ENCODE measurements at places on chromosomes 12 and 14.
A peak's percentile ranks its signal among the peaks of the same experiment; 100 is the strongest.

DNA sequence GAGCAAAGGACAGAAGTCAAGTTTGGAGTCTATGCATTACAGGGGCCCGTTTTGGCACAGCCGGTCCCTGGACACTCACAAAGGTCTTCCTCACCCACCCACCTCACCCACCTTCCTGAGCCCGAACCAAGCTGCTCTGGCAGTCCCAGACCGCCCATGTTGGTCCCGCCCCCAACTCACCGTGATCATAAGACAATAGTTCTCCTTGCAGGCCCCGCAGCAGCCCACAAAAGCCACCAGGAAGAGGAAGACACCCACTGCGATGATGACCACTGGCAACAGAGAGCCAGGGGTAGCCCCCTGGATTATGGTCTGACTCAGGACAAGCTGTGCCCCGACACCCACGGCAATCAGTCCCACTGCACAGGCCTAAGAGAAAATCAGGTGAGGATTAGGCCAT is 1.8 kb downstream of the CD63 start:
- no peak for DNase-seq

GRCh38 chr12:38151991-38152700 is 164.4 kb upstream of the ALG10B start:
- DNase-seq: no peak

GRCh38 chr12:44380861-44381260 is 495.3 kb downstream of the NELL2 start:
- DNase-seq: no peak

DNA sequence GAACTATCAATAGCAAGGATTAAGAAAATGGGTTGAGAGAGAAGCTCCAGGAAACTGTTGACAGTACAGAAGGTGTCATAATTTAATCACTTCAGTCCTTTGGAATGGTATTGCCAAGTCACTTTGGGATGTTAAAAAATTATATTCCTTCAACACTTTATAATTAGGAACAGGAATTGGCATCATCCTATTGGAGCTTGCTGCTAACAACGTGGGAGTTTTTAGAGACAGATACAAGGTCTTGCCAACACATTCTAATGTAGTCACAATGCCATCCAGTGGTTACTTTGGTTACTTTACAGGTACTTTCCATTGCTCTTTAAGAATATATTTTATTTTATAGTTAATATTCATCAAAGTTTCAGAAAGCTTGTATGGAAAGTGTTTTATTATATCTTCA is 310.1 kb downstream of the SYT1 start:
- DNase-seq: no peak

DNA sequence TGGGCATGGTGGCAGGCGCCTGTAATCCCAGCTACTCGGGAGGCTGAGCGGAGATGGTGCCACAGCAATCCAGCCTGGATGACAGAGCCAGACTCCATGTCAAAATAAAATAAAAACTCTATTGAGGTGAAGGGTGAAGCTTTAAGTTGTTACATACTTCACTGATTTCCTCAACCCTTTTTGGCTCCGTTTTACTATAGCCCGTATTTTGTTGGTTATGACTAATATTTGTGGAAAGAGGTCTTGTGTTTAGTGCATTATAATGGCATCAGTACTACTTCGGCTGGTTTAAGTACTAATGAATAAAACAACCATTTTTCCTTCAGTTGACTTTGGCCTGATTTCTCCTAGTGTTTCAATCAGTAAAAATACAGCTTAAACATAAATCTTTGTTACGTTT is 27.0 kb upstream of the SLC2A14 start:
- DNase-seq: no peak

- no peak for DNase-seq
These were observed 356.4 kb upstream of the DDHD1 start for GRCh38 chr14:53509276-53510244.

DNA sequence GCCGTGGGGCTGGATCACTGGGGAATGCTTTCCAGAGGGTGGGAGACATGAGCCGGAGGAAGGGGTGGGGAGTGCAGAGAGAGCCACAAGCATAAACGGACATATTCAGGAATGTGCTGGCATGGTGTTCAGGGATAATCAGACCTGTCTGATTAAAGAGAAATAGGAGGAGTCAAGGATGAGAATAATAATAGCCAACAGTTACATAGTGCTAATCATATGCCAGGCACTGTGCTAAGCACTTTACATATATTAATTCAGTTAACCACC is 43.7 kb downstream of the LTBP2 start:
- no peak for DNase-seq

- DNase-seq: no peak
These were observed 1554.5 kb upstream of the FLRT2 start for GRCh38 chr14:83975435-83975834.

DNA sequence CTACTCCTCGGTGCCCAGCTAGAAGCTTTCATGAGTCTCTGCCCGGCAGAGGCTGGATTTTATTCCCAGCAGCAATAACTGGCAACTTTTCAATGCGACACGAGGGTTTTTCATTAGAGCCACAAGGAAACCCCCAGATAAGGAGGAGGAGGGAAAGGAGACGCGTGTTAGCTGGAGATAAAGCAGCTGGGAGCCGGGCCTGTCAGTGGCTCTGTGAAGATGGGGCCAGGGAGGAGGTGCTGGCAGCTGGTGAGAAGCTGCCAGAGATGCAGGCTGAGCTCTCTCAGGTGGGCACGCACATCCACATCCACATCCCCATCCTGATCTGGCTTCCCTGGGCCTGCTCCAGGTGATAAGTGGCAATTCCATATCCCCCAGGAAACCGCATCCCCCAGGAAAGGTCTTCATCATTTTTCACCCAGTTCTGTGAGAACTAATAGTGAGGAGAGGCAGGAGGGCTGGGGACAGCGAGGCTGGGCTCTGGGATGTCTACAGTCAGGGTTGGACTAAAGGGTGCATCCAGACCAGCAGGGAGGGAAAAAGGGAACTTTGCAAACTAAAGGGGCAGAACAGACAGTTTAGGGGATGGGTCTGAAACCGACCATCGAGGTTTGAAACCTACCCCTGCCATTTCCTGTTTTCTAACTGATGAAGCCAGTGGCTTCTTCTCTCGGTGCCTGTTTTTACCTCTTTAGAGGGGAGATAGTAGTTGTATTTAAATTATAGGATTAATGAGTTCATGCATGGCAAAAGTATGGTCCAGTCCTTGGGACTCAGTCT is 413.2 kb downstream of the DPF3 start:
- DNase-seq: no peak

- no peak for DNase-seq
These were observed 50.9 kb downstream of the SLC4A8 start for GRCh38 chr12:51475543-51475942.

- DNase-seq: no peak
These were observed 3.1 kb upstream of the LMO3 start for GRCh38 chr12:16608946-16609539.

GRCh38 chr12:55072083-55072482 is 52.3 kb downstream of the NEUROD4 start:
- peak; percentile 66 for DNase-seq

- no peak for DNase-seq
These were observed 145.5 kb upstream of the IGF1 start for GRCh38 chr12:102625819-102626218.

DNA sequence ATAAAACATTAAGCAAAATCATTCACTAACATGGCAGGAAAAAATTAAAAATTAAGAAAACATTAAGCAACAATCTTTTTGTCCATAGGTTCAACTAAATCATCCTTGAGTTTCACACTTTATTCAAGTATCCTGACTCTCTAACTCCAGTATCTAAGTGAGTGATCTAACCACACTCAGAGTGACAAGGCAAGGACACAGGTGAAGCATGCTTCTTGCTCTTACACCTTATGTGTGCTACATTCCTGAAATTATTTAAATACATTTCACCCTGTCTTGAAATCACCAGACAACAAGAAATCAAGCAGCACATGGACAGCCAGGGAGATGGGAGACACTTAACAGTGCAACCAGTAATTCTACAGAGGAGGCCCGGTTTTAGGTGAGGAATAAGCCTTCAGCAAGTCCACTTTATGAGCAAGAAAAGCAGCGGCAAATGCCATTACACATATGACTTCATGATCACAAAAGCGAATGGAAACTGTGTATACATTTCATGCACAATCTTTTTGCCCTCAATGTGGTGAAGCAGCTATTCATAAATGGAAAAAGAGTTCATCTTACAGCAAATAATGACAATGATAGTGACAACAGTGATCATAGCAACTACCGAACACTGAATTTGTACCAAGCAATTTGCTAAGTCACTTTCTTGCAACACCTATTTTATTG is 37.4 kb downstream of the PHLDA1 start:
- no peak for DNase-seq

DNA sequence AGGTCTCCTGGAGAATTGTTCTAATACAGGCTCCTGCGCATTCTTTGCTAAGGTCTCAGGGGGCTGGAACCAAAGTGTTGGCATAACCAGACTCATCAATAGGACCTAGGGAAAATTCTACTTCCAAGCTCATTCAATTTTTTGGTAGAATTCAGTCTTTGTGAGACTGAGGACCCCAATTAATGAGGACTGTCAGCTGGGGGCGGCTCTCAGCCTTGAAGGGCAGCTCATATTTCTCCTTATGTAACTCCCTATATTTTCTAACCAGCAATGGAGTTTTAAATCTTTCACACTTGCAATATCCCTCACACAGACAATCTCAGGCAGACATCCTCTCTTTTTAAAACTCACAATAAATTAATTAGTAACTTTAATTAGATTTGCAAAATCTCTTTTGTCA is 476.4 kb upstream of the LRFN5 start:
- DNase-seq: no peak

- DNase-seq: no peak
These were observed 42.7 kb upstream of the NEDD1 start for GRCh38 chr12:96864335-96864734.

DNA sequence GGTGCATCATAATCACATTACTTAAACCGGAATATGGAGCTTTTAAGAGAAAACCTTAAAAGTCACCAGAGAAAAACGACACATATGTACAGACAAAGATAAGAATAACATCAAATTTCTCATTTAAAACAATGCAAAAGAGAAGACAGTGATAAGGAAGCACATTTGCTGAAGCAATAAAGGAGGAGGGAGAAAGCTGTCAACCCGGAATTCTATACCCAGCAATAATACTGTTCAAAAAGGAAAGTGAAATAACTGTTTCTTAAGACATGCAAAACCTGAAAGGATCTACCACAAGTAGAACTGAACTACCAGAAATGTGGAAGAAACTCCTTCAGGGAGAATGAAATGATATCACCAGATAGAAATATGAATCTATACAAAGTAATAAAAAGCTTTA is 15.4 kb downstream of the SLC6A13 start:
- no peak for DNase-seq

GRCh38 chr14:76918256-76918781 is 92.1 kb downstream of the LRRC74A start:
- no peak for DNase-seq

GRCh38 chr14:104830781-104831180 is 29.9 kb downstream of the ZBTB42 start:
- DNase-seq: no peak

DNA sequence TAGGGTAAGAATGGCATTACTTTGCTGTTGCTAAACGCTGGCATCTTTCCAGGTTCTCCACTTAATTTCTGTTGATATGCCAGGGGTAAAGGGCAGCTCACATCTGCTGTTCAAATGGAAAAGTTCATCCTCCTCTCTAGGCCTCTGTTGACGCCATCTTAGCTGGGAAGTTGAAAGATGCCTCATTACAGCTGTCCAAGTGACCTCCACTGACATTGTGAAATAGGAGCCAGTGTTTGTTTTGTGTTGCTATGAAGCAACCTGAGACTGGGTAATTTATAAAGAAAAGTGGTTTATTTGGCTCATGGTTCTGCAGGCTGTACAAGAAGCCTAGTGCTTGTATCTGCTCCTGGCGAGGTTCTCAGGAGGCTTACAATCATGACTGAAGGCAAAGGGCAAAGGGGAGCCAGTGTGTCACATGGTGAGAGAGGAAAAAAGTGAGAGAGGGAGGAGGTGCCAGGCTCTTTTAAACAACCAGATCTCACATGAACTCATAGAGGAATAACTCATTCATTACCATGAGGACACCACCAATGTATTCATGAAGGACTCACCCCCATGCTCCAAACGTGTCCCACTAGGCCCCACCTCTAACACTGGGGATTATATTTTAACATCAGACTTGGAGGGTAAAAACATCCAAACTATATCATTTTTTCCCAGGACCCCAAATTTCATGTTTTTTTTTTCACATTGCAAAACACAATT is 3.2 kb upstream of the ADAM21 start:
- DNase-seq: no peak

GRCh38 chr12:55737581-55738122 is 5.3 kb upstream of the GDF11 start:
- no peak for DNase-seq

- DNase-seq: no peak
These were observed 474.9 kb downstream of the ATP23 start for GRCh38 chr12:58416236-58416635.

GRCh38 chr12:91492648-91493047 is 310.0 kb upstream of the DCN start:
- no peak for DNase-seq

- DNase-seq: no peak
These were observed 80.7 kb downstream of the GRIN2B start for GRCh38 chr12:13900718-13901117.

DNA sequence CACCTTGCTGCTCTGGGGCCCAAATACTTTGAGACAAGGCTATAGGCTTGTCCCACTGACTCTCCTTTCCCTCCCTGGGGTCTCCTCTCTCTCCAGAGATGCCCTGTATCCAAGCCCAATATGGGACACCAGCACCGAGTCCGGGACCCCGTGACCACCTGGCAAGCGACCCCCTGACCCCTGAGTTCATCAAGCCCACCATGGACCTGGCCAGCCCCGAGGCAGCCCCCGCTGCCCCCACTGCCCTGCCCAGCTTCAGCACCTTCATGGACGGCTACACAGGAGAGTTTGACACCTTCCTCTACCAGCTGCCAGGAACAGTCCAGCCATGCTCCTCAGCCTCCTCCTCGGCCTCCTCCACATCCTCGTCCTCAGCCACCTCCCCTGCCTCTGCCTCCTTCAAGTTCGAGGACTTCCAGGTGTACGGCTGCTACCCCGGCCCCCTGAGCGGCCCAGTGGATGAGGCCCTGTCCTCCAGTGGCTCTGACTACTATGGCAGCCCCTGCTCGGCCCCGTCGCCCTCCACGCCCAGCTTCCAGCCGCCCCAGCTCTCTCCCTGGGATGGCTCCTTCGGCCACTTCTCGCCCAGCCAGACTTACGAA is 3.1 kb downstream of the NR4A1 start:
- DNase-seq: no peak

- DNase-seq: no peak
These were observed 12.4 kb upstream of the SLC6A15 start for GRCh38 chr12:84924981-84925380.
